Activated naive CD8-positive, alpha-beta T cell treated with anti-CD3 and anti-CD28 coated beads, Interleukin-2, amount 10 ng/mL, durations not matched to agents 7 days and 5 days (primary cell): ENCODE measurements at places on chromosomes 12 and 14. TPM values are rescaled to one million over a fixed set of nuclear protein-coding genes. Genes with fewer than 3 reads are reported as not detected.

Gene KCNK10
- total RNA-seq, result not detected

Gene KRT74
- total RNA-seq, result not detected

Gene FOXN4
- total RNA-seq, result not detected

Gene OR6C3
- not detected for total RNA-seq

GRCh38 chr14:76846331-76847047 lies 20.3 kb downstream of the LRRC74A start:
- DNase-seq, result no peak
- H3K27ac ChIP-seq, result no peak overlapping the region
- H3K4me1 ChIP-seq, result peaks cover 9% of the 10 kb centered on the region
- peaks cover 17% of the 10 kb centered on the region for H3K27me3 ChIP-seq
- peaks cover 9% of the 10 kb centered on the region for H3K36me3 ChIP-seq

- no peak for DNase-seq
- no peak overlapping the region for H3K27ac ChIP-seq
- no peak overlapping the region for H3K4me3 ChIP-seq
- H3K4me1 ChIP-seq, result no peaks in the 10 kb centered on the region
- H3K36me3 ChIP-seq, result peaks cover 2% of the 10 kb centered on the region
These were observed 7.6 kb downstream of the CLECL1 start for GRCh38 chr12:9725213-9725870.
